ENCODE measurements at places on chromosomes 7 and 10.

DNA sequence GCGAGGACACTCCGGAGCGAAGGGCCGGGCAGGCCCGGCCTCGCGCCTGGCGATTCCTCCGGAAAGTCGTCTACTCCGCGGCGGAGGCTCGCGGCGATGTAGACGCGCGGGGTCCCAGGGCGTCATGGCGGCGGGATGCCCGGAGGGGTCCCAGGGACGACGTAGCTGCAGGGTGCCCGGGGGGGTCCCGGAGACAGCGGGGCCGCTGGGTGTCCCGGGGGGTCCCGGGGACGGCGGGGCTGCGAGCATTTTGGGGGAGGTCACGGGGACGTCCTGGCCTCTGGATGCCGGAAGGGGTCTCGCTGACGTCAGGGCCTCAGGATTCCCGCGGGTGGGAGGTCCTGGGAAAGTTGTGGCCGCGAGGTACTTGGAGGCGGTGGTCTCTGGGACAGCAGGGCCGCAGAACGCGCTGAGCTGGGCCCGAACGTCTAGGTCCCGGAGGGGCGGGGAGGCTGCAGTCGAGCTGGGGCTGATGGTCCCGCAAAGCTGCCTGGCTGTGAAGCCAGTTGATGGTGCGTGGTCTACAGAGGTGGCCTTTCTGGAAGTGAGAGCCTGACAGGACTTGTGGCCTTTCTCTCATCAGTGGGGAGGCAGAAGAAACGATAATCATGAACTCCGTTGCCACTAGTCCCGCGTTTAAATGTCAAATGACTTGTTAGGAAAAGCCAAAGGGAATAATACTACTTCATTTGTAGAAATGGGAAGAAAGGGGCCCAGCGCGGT lies 637 bp downstream of the HSPA14 start:
- peak; percentile 78 for DNase-seq

GRCh38 chr10:16866541-16867275 lies 49.5 kb upstream of the RSU1 start:
- DNase-seq = no peak

DNA sequence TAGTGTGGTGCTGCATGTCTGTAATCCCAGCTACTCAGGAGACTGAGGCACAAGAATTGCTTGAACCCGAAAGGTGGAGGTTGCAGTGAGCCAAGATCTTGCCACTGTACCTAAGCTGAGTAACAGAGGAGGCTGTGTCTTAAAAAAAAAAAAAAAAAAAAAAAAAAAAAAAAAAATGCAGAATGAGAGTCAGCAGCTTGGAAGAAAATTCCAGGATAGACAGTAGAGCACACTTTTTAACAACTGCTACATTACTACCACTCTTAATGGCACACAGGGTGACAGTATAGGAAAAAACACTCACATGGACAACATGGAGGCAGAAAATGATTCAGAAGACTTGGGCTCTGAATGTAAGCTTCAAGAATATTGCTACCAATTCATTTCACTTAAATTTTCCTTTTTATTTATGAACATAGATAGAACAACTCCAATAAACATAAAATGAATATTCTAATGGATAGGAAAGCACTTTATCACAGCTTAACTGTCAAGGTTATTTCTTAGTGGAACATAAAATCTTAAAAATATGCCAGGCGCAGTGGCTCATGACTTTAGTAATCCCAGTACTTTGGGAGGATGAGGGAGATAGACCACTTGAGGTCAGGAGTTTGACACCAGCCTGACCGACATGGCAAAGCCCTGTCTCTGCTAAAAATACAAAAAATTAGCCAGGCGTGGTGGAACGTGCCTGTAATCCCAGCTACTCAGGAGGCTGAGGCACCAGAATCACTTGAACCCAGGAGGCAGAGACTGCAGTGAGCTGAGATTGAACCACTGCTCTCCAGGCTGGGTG lies 31.5 kb downstream of the CHCHD3 start:
- DNase-seq = no peak

GRCh38 chr7:151146761-151147160 lies 20.7 kb downstream of the GBX1 start:
- no peak for DNase-seq

DNA sequence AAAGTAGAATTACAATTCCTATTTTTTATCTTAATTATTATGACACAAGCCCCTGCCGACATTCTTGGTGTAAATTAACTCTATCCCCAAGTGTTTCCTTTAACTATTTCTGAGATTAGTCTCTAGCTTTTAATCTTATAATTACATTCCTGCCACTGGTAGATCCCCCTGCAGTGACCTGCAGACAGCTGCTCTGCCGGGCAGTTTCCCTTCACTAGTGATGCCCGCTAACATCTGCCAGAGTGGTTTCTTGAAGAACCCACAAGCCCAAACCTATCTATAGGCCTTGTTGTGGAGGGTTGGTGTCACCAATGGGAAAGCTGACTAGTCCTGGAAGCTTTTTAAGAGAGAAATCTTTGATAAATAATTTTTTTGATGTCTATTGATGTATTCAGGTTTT lies 50.0 kb downstream of the ADAM22 start:
- no peak for DNase-seq

DNA sequence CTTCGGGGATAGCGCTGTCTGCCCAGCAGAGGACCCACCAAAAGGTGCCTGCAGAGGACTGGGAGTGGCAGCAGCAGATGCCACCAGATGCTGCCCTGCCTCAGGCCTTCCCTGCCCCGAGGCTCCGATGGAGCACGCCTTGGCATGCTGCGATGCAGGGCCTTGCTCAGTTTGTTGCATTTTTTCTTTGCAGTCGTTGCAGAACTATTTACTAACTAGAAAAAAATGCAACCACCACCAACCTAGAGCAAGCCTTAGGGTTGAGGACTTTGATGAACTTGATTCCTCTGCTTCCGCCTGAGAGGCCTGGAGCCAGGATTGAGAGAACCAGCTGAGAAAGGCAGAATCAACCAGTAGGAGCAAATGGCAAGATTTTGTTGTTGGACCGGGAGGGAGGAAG lies 585.6 kb upstream of the MKI67 start:
- DNase-seq = no peak

DNA sequence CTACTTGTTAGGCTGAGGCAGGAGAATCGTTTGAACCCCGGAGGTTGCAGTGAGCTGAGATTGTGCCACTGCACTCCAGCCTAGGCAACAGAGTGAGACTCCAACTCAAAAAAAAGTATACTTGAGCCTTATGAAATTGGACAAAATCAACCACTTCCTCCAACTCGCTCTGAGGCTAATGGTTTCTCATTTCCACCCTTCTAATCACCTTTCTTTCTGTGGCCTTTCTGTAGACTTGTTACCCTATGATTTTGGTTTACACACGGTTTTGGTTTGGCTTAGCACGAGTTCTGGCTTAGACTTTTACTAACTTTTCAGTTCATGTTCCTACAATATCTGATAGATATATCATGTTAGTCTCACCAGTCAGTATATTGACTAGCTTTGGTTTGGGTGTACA lies 152.0 kb downstream of the PHTF2 start:
- DNase-seq = no peak

DNA sequence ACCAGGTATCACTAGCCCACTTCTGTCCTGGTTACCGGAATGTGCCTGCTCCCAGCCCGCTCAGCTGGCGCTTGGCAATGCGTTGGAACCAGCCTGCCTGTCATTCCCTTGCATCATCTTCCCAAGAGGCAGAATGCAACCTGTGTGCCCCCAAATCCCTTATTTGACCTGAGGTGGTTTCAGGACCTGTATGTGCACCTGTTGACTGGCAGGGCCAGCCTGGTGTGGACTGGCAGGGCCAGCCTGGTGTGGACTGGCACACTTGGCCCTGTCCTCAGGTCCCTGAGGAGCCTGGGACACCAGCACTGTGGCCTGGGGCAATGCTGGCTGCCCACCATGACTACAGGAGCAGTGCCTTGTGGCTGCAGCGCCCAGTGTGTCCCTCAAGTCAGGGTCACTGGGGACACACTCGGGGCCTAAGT lies 38.2 kb downstream of the ZNF467 start:
- no peak for DNase-seq

DNA sequence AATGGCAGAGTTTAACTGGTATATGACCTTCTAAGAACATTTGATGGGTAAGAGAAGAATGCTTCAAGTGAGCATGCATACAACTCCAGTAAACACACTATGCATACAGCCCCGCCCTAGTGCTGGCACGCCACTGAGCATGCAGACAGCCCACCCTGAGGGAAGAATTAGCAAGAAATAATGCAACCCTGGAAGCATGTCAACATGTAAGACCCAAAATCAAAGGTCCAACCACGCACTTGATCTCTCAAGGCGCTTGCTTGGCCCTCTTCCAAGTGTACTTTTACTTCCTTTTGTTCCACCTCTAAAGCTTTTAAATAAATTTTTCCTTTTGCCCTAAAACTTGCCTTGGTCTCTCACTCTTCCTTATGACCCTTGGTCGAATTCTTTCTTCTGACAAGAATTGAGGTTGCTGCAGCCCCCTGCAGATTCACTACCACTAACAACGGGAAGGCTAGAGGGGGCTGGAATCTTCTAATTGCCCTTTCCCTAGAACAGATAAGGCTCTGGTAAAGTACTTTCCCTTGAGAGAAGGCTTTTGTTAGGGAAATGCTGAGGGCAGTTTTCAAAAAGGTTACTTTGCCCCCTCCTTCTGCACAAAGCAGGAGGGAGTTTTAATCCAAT lies 3.4 kb downstream of the FAM24B start:
- DNase-seq = peak; percentile 73

GRCh38 chr7:106772655-106773108 lies 92.4 kb upstream of the PIK3CG start:
- no peak for DNase-seq

GRCh38 chr10:132706701-132707100 lies 79.2 kb downstream of the NKX6-2 start:
- DNase-seq = no peak

DNA sequence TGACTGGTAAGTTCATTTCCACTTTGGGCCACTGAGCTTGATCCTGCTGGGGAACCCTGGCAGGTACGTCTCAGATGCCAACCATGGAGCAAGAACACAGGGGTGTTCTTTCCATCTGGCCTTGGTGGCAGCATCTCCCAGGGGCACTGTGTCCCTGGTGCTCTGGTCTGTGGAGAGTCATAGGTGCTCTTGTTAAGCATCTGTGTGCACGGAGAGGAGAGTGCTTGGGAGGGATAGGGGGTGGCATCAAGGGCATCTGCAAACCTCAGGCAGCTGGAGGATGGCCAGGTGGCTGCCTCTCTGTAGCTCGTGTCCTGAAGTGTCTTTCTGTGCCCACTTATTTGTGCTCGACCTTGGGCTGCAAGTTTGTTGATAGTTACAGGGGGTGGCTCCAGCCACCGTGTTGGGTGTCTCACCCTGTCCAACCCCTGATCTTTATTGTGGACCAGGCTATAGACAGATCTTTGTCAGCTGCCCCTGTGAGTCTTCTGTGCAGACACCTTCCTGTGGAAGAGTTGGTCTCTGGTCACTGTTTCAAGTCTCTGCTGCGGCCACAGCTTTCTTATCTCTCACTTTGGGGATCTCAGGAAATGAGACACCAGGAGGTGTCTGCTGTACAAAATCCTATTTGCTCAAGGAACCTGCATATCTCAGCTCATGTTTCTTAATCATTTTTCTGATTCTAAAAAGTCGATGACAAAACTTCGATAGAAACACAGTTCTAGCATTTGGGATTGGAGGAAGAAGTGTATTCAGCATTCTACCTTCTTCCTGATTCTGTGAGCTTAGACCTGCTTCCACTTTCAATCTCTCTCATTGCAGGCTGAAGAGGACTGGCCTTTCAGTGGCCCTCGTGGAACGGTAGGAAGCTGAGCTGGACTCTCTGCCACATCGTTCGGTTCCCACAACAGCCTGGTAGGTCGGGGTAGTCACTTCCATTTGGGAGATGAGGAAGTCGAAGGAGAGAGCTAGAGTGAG lies 17.2 kb upstream of the GIMAP8 start:
- DNase-seq = no peak

DNA sequence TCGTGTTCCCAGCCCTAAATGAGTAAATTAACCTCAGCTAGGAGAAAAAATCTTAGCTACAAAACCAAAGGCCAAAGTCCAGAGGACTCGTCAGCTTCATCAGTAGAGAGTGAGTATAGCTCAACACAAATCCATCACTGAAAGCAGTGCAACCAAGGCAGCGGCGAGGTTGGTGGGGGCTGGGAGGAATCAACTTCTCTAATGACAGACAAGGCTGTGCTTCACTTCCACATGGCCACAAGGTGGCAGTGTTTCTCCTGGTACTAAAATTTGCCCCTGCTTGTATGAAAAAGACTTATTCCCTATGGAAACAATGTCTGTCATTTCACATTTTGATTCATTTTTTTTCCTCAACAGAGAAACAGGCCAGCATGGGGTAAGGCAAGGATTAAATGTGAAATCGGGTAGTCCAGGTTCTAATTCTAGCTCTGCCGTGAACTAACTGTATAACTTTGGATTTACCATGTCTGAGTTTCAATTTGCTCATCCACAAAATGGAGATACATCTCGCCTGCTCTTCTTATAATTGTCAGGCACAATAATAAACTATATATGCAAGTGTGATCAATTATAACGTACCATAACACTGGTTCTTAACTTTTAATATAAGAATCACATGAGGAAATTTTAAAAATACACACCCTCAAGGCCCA lies 39.3 kb downstream of the FAS start:
- DNase-seq = peak; percentile 54

DNA sequence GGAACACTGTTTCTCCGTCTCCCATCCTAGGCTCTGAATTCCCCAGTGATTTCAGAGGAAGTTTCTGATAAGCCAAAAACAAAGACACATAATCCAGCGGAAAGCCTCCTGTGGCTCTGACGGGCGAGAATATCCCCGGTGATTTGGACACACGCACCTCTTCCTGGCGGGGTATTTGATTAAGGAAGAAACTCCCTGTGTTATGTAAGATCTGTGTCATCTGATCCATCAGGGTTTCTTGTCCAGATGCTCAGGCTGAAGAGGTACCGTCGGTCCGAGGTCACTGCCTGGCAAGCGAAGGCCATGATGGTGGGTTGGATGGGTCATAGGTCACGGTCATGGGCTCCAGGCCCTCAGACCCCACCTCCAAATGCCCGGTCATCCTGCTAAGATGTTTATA lies 39.6 kb upstream of the DNAJB6 start:
- no peak for DNase-seq

- DNase-seq = no peak
Observed at GRCh38 chr10:86654411-86655172, at the start of gene OPN4. OPN4 (plus strand) TSS chr10:86654547; CDS start chr10:86654784, 237 bp downstream.

All from ELF-1 (cell line).